ENCODE measurements at places on chromosomes 12 and 14.

GRCh38 chr12:29208060-29208459 lies 59.0 kb downstream of the FAR2 start:
- peak; percentile 49 for DNase-seq

GRCh38 chr12:3536096-3536875 lies 45.3 kb downstream of the PRMT8 start:
- DNase-seq = no peak

DNA sequence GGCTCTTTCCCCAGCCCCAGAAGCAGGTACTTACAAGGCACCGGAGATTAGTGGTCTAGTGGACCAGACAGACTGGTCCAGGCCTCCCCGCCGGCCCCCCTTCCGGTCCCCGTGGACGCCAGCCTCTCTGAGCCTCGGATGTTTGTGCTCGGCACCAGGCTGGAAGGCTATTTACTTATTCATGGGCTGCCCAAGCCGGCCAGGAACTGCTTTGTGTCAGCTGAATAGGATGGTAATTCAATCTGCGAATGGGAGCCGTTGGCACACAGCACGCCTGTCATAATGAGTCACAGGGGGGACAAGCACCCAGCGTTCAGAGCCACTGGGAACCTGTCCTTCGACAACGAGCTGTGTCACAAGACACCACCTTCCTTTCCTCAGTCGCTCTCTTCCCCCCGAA lies 82.3 kb downstream of the RIMBP2 start:
- no peak for DNase-seq

DNA sequence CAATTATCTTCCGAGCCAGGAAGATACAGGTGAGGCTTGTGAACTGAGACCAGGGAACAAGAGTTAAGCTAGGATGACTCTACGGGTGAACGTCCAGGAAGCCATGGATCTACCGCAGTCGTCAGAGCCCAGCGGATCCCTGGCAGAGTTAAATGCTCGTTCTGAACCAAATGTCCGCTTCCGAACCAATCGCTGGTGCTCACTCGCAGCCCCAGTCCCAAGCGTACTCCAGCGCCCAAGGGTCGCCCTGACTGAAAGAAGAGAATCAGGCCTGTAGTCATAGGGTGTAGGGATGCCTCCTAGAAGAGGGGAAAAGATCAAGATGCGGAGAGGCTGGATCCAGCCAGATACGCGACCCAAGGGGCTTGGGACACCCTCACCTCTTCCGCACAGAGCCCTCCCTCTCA lies 283 bp downstream of the VIPAS39 start:
- no peak for DNase-seq

DNA sequence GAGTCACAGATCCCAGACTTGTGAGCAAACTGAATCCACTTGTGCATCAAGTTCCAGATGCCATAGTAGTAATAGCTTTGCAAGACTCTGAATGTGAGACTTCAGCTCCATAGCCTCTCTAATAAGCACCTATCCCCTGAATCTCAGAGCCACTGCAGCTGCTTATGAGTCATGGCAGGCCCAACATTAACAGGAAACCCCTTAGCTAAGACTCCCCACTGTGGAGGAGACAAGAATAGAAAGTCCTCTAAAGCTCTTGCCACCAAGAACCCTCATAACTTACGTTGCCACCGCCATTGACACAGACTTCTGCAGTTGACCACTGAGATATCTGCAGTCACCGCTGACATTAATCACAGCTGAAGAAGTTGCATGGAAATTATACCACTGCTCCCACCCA lies 62.9 kb upstream of the PDE3A start:
- DNase-seq = no peak

GRCh38 chr14:88299865-88300530 lies 23.1 kb downstream of the KCNK10 start:
- peak; percentile 14 for DNase-seq

- peak; percentile 73 for DNase-seq
Measured at GRCh38 chr14:85296456-85297210, 233.3 kb upstream of the FLRT2 start.

GRCh38 chr12:24664161-24664880 lies 284.6 kb downstream of the BCAT1 start:
- no peak for DNase-seq

DNA sequence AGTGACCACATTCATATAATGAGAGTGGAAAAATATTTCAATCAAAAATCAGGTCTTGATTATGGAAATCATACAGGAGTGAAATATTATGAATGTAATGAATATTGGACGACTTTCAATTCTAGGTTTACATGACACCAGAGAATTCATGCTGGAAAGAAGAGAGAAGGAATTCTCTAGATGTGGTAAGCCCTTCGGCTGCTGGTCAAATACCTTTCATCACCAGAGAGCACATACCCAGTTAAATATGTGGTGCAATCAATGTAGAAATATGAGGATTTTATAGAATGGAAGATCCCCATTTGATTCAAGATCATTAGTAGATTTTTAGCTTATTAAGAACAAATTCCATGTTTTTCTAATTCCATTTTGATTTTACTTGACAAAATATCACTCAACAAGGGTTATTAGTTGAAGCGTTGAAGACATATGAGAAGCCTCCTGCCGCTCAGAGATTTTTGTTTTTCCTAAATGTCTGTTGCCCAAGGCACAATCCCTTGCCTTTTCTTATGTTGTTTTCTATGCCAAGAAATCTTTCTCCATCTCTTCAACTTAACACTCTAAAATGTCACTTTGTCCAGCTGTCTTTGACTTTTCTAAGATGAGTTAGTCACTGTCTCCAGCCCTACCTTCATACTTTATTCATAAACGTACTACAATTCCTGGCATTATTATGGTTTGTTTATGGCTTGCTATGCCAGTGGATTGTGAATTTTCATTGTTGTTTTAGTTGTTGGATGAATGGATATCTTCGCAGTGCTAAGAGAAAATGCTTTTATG lies 72.8 kb upstream of the ZDHHC17 start:
- DNase-seq = no peak

GRCh38 chr14:71474301-71475265 lies 457.6 kb upstream of the RGS6 start:
- DNase-seq = no peak

DNA sequence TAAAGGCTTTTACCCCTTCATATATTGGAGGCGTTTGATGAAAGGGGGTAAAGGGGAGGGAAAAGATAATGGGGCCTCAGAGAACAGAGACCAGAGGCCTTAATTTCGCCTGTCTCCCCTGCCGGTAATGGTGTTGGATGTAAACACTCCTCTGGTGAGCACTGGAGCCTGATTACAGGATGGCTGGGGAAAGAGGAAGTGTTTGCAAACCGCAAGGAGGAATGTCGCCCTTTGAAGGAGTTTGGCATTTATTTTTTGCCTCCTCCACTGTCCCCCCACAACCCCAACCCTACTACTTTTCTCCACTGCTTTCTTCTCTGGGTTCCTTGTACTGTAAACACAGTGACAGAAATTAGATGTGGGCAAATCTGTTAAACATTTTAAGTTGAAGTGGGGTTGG lies 211.9 kb upstream of the TBX3 start:
- DNase-seq = no peak

DNA sequence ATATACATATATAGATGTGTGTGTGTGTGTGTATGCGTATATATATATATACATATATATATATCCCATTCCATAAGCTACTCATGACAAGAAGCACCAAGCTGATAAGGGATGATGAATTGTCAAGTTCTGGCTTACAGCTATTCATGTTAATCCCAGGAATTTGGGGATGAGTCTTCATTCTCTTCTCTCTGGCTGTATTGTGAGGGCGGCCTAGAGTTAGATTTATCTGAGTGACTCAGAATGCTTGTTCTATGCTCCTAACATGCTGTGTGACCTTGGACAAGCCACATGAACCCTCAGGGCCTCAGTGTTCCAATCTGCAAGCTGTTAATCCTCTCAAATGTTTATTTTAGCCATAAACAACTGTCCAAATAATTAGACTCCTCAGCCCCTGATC lies 749.0 kb downstream of the MED13L start:
- DNase-seq = no peak

DNA sequence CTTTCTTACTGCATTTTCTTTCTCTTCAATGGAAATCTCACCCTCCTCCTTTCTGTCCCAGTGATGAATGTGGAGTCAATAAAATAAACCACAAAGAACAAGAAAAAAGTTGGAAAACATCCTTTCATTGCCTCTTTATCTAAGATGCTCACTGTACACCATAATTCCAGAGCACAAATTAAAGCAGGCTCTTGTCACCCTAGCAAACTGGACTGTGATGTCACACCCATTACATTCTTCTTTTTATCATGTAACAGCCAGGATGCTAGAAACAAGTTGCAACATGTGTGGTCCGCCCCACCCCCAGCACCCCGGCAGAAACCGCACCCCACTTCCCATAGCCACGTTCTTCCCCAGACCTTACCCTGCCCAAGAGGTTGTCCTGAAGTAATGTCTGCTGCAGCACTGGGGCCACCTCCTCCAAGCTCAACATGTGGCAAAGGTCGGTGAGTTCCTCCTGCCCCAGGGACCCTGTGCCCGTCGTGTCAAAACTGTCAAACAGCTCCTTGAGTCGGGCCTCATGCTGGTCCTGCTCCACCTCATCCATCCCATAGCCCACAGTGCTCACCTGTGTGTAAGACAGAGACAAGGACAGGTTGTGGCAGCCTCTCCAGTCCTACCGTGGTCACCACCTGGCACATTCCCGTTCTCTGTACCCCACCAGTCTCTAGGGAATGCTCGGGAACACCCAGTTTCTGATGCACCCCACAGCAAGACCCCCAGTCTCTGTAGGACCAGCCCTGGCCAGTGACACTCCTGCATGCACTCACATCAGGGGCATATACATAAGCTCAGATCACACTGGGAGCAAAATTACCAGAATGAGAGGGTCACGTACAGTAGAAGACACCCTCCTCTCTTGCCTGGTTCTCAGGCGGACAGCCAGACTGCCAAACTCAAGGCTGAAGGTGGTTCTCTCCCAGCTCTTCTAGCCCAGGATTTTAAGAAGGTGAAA lies 9.2 kb downstream of the NIN start:
- peak; percentile 88 for DNase-seq

DNA sequence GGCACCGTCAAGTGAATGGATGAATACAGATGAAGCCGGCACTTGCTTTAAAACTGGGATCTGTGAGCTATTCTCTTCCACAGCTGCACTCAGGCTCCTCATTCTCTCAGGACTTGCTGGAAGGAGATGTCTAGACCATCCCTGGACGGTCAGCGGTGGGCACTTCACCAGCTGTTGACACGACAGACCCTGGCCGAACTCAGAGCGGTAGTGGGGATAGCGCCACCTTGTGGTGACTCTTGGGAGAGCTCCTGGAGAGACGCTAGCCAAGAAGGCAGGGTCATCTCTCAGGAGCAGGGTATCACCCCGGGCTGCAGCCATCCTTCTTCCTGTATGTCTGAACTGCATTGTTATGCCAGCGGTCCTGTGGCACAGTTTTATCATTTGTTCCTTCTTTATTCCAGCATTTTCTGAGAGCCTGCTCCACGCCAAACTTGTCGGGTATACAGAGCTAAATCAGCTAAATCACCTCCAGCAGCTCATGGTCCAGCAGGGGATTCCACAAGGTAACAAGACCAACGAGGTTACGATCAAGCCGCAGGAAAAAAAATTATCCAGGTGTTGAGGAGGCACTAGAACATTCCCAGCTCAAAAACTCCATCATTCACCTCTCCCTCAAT lies 10.0 kb downstream of the WNT1 start:
- DNase-seq = peak; percentile 77

DNA sequence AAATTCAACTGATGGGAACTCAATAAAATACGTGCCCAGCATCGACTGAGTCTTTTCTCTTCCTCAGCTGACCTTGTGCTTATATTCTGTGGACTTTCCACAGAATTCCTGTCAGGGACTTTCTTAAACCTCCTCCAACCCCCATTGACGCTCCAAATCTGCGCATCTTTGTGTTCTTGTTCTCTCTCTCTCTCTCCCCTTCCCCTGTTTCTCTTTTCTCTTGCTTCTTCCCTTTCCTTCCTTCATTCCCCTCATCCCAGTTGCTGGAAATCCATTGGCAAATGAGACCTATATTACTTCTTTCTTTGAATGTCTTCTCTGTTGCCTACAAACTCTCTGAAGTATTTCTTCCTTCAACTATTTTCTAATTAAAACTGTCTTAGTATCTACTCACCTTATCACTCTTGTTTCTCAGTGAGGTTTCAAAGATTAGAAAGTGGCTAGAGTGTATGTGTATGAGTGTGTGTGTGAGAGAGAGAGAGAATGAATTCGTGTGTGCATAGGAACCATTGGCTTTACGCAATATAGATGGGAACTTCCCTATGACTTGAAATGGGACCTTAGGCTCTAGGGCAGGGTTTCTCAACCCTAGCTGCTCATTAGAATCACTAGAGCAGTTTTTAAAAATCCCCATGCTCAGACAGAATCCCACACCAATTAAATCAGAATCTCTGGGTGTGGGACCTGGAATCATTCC lies 41.8 kb upstream of the DHRS7 start:
- DNase-seq = peak; percentile 43

- DNase-seq = no peak
Measured at GRCh38 chr12:100955139-100955538, 160.6 kb downstream of the ANO4 start.

GRCh38 chr14:105760691-105761344 lies 234.4 kb downstream of the TMEM121 start:
- no peak for DNase-seq

DNA sequence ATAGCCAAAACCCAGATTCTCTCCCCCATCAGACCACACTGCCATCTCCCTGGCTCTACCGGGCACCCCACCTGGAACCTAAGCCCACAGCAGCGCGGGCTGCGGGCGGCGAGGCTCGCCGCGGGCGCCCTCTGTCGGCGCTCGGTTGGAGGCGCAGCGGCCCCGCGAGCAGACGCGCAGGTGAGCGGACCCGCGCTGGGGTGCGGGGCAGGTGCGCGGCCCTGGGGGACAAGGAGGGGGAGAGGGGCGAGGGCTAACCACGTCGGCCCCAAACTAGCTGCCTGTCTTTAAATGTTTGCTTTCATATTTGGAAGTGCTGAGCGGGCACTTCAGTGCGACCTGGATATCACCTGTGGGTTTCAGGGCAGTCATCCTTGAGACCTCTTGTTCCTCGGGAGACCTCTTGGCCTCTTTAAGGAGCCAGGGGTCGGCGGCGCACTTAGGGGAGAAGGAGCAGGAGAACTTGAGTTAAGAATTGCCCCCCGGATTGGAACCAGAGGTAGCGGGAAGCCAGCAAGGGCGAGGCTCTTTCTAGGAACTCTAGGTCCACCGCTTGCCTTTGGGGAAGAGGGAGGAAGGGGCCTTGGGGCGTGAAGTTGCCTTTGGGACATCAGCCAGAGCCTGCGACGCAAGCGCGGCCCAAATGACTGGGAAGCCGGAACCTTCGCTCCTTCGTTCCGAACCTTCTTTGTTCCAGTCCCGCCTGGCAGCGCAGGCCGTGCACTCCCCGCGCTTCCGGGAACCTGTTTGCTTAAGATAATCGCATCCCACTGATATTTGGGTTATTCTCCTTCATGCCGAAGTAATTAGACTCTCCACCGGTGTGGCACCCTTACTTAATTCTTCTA lies 78.7 kb downstream of the NEDD1 start:
- DNase-seq = peak; percentile 51

GRCh38 chr12:57340104-57340503 lies 89.1 kb upstream of the STAC3 start:
- peak; percentile 69 for DNase-seq

- DNase-seq = peak; percentile 91
Measured at GRCh38 chr12:124551268-124552144, 15.9 kb downstream of the NCOR2 start.

GRCh38 chr14:67539116-67539515 lies 6.0 kb downstream of the PLEKHH1 start:
- DNase-seq = no peak
